ENCODE measurements at places on chromosomes 6 and 20.

- no peak for DNase-seq
Measured at GRCh38 chr20:1536893-1537730, 20.4 kb downstream of the SIRPD start.

DNA sequence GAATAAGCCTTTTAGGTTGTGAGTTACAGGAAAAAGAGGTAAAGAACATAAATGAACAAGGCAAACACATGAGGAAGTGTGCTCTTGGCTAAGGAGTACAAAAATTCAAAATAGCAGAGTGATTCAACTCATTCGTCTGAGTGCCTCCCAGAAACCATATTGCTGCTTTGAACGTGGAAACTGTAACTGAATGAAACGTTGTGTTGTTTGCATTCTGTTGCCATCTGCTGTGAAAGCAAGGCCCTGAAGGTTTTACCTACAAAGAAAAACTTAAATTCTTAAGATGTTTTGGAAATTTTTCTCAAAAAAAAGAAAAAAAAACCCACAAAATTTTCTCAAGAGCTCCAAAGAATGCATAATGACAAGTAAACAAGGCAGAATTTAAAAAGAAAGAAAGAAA, 375.4 kb upstream of the HS3ST5 start:
- DNase-seq, result no peak

DNA sequence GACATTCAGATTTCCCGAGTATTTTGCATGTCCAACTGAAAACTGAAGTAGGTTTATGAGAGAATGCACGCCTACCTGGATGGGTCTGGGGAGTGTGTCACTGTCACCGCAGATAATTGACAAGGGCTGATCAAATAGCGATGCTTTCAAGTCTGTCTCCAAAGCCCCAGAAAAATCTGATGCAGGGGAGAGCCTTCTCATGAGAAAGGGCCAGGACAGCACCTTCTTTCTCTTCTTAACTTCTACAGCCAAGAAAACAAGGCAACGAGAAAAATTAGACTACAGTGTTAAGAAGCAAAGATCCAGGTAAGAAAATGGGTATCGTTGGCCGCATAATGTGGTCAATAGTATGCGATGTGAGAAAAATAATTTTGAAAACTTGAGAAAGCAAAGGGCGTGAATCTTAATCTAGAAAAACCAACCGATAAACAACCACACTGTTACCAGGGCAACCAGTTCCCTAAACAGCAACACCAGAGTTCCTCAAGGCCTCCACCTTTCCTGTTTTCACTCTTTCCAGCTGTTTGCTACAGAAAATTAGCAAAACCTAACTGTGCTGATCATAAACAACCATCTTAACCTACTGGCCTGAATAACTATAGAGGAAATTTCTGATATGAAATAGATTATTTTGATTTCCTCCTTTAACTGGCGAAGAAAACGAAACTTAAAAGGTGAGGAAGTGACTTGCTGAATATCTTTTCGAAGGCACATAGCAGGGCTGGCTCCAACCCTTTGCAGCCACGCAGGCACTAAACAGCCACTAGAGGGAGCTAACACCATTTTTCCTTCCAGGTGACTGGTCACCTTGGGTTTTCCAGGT, 2.6 kb downstream of the TAGAP start:
- peak; percentile 78 for DNase-seq

- DNase-seq, result no peak
Measured at GRCh38 chr6:1540864-1541521, 68.7 kb upstream of the FOXC1 start.

DNA sequence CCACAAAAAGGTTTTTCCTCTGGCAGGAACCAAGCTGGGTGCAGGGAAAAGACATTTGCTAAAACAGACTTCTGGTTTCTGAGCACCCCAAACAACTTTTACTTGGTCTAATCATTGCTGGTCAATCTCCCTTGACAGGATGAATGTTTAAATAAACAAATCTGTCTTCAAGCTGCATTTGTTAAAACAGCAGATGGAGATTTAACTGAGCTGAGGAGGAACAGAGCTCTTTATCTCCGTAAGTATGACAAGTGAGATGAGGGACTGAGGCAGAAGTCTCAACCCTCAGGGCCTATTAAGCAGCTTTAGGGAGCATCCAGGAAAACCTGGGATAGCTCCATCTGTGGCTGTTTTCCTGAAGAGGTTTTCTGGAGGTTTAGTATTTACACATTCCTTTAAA, 40.6 kb downstream of the NINL start:
- DNase-seq, result no peak

GRCh38 chr6:76840041-76840745, 623.1 kb downstream of the HTR1B start:
- no peak for DNase-seq

DNA sequence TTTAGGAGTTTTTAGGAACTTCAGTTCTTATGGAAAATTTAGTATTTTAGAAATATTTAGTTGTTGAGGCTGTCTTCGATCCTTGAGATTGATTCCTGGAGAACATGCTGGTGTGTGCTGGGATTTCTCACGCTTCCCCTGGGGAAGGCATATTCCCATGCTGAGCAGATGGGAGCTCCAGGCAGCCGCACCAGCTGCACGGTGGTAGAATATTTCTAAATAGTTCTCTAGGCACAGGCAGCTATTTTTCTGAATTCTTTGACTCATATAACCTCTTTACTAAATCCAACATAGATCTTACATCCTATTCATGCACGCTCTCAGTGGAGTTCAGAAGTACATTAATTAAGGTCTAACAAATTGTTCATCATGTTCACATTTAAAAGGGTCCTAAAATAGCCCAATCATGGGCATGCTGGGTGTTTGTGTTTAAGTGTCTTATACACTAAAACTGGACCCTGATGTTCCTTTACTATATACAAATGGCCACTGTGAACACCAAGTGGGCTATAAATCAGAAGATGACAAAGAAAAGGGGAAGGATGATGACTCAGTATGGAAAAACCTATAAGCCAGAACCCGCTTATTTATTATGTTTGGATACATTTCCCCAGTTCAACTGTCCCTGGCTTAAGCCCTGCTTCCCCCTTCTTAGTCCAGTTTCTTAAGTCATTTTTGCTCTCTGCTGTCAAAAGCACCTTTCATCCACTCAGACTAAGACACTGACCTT, 138.5 kb downstream of the UST start:
- DNase-seq, result no peak

DNA sequence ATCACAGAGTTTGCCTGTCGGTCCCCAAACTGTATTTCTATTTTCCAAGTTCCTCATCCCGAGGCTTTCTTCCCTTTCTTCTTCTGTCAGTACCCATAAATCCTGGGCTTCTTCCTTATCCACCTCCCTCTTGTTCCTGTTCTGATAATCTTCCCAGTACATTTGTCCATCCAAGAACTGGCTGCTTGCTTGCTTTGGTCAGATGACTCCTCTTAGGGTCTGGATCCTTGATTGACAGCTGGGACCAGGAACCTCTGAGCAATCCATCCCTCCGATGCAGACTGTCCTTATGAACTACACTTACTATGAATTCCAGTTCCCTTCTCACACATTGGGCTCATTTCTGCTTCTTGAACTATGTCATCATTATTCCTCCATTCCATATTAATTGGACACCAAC, 275.3 kb upstream of the CITED2 start:
- DNase-seq, result no peak

DNA sequence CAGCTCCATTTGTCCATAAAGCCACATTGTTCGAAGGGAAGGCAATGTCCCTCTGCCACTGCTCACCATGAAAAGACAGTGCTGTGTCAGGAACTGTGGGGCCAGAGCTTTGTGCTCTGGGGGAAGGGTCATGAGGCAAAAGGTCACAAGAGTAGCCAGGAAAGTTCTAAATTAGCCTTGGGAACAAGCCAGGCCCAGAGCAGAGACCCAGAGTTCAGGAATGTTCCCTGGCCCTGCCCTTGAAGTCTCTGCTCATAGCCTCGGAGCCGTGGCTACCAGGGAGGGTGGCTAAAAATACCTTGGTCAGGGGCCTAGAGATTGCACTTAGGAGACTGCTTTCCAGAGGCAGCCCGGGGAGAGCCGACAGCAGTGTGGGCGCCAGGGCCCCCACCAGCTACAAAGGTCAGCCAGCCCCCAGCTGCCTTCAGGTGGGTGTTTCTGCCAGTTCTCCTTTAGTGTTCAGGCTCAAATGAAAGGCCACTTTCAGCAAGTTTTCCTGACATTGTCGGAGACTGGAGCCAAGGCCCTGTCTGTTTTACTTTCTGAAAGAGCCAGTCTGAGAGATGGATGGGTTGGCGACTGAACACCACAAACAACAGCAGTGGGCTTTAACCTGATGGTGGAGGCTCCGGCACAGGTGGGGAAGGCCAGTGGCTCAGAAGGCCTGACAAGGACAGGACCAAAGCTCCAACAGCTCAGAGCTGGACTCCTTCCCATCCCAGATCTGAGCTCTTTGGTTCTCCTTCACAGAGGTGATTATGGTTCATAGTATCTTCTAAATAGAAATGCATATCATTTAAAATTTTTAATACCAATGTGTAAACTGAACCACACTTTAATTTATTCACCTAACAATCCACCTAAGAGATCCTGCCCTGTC, 76.2 kb downstream of the CDH26 start:
- no peak for DNase-seq

DNA sequence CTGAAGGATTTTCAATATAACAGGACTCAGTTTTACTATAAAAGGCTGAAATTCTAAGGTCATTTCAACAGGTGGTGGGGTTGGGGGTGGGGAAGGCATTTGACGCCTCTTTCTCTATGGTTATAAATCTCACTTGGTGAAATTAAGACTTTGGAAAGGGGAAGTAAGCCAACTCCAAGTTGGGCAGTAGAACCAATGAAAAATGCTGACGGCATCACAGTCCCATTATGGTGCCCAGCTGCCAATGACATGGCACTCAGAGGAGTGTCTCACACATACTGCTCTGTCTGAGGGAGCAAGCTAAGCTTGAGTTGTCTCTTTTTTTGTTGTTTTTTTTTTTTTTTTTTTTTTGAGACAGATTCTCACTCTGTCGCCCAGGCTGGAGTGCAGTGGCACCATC, 4.7 kb downstream of the SLC16A10 start:
- DNase-seq, result no peak

DNA sequence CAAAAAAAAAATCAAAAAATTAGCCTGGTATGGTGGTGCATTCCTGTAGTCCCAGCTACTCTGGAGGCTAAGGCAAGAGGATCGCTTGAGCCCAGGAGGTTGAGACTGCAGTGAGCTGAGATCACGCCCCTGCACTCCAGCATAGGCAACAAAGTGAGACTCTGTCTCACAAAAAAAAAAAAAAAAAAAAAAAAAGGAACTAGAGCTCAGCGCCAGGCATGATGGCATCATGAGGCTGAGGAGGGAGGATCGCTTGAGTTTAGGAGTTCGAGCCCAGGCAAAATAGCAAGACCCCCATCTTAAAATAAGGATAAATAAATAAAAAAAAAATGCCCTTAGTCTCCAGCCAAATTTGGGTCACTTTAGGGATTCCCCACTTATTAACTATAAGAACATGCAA, 40.4 kb upstream of the PIM1 start:
- DNase-seq, result no peak

- no peak for DNase-seq
Measured at GRCh38 chr6:145468534-145468933, 266.8 kb downstream of the EPM2A start.

GRCh38 chr20:2140561-2140960, 38.9 kb downstream of the STK35 start:
- no peak for DNase-seq

- no peak for DNase-seq
Measured at GRCh38 chr6:98335594-98335993, 498.8 kb upstream of the POU3F2 start.

- DNase-seq, result no peak
Measured at GRCh38 chr6:106101466-106101865, 15.3 kb downstream of the PRDM1 start.

- DNase-seq, result no peak
Measured at GRCh38 chr6:6678185-6678671, 89.7 kb downstream of the LY86 start.

DNA sequence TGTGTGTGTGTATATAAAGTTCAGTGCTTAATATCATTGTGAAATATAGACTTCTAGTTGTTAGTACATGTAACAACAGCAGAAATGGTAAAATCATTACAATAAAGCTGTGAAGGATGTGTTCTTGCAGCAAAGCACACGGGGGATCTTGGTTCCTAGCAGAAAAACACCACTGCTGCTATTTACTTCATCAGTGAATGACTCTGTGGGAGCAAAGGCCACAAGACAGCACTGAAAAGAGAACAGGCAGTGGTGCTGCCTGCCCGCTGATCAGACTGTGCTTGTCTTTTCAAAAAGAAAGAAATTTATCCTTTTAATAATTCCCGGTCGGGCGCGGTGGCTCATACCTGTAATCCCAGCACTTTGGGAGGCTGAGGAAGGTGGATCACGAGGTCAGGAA, 689.9 kb upstream of the CITED2 start:
- no peak for DNase-seq

- no peak for DNase-seq
Measured at GRCh38 chr6:15420959-15421438, 175.1 kb downstream of the JARID2 start.

GRCh38 chr6:47479140-47479508, 1.5 kb downstream of the CD2AP start:
- DNase-seq, result no peak

- DNase-seq, result no peak
Measured at GRCh38 chr6:133613211-133613610, 275.7 kb upstream of the TCF21 start.

DNA sequence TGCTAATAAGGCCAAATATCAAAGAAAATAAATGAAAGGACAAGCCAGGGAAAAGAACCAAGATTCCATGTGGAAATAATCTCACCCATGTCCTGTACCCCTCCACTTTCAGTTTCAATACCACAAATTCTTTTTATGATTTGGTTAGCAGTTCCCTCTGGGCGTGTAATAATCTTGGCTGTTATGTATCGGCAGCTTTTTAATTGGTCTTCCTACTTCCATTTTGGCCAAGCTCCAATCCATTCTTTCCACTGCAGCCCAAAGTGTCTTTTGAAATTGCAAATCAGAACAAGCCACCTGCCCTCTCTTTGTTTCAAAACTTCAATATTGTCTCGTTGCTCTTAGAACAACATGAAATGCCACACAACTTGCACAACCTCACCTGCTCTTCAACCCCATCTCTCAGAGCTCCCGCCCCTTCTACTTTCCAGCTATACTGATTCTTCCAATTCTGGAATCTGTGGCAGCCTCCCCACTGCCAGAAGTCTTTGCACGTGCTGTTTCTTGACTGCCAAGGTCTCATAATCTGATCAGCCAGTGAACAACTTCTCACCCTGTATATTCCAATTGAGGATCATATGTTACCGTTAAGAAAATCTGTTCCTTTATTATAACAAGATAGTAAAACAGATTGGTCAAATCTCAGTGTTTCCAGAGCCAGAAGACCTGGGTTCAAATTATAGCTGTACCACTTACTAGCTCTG, 354.5 kb downstream of the CBLN4 start:
- no peak for DNase-seq

- peak; percentile 12 for DNase-seq
Measured at GRCh38 chr6:437037-437392, 45.5 kb downstream of the IRF4 start.

- DNase-seq, result peak; percentile 15
Measured at GRCh38 chr20:57654998-57655808, 35.0 kb upstream of the ZBP1 start.

GRCh38 chr6:127111526-127111925, 6.9 kb upstream of the RSPO3 start:
- no peak for DNase-seq
